Heart left ventricle (tissue), 16 donors: ENCODE measurements at places on chromosomes 6 and 20.

GRCh38 chr6:150001295-150002008, 23.9 kb downstream of the RAET1L start:
- DNase-seq, result no peak
- H3K27me3 ChIP-seq, result peaks cover 59% of the 10 kb centered on the region
- no peaks in the 10 kb centered on the region for H3K36me3 ChIP-seq
- no peak overlapping the region for H3K4me3 ChIP-seq

GRCh38 chr20:62918831-62919230, 7.5 kb downstream of the DIDO1 start:
- peaks cover 97% of the 10 kb centered on the region for H3K4me1 ChIP-seq
- no peaks in the 10 kb centered on the region for H3K36me3 ChIP-seq
- DNase-seq, result no peak
- H3K27me3 ChIP-seq, result no peaks in the 10 kb centered on the region

- H3K4me1 ChIP-seq, result no peaks in the 10 kb centered on the region
- no peak overlapping the region for H3K4me3 ChIP-seq
- peaks cover 54% of the 10 kb centered on the region for H3K27me3 ChIP-seq
These were observed 178.4 kb upstream of the ZNF184 start for GRCh38 chr6:27651371-27651732.

- H3K4me3 ChIP-seq, result no peak overlapping the region
- no peaks in the 10 kb centered on the region for H3K36me3 ChIP-seq
- H3K27ac ChIP-seq, result no peak overlapping the region
- no peaks in the 10 kb centered on the region for H3K27me3 ChIP-seq
- peak; percentile 28 for DNase-seq
These were observed 580.3 kb downstream of the TENT5A start for GRCh38 chr6:81172056-81172740.

DNA sequence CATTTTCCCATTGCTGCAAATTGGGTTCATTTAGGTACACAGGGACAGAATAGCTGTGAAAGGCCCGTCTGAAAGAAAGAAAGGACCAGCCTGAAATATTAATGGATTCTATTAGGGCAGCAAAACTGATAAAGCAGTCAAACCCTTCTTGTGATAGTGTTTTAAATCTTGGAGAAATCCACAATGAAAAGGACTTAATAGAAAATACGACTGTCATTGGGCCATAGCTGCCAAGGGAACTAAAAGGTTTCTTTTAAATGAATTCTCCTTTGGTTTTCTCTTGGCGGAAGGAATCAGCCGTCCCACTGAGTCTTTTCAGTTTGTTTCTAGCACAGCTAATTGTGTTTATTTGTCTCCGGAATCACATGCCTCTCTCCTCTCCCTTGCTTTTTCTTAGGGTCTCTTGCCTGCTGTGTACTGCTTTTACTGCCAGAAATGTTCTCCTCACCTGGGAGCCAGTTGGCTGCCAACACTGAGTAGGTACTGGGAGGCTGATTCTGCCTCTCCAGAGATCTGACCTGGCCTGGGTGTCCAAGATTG, 11.3 kb downstream of the PAQR8 start:
- no peak overlapping the region for H3K4me3 ChIP-seq
- no peak for DNase-seq
- no peaks in the 10 kb centered on the region for H3K4me1 ChIP-seq
- H3K27me3 ChIP-seq, result no peaks in the 10 kb centered on the region

- peaks cover 34% of the 10 kb centered on the region for H3K4me1 ChIP-seq
- DNase-seq, result peak; percentile 70
- H3K36me3 ChIP-seq, result no peaks in the 10 kb centered on the region
- no peaks in the 10 kb centered on the region for H3K27me3 ChIP-seq
These were observed 39.2 kb downstream of the GNAS start for GRCh38 chr20:58891718-58892140.

DNA sequence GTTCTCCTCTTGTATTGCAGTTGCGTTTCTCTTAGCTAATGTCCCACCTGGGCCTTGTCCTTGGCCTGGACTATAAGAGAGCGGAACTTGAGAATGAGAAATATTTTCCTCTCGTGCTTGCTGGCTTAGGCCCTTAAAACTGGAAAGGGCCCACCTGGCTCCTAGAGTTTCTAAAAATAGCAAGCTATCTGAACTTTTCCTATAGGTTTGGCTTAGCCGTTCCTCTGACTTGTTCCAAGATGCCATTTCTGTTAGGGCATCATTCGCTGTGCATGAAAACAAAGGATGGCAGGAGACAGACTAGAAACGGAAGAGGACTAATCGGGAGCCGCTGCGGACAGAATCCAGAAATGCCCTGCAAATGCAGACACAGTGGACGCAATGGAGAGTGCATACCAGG, 4.5 kb downstream of the RIPOR3 start:
- H3K4me3 ChIP-seq, result no peak overlapping the region
- H3K36me3 ChIP-seq, result no peaks in the 10 kb centered on the region
- peaks cover 23% of the 10 kb centered on the region for H3K4me1 ChIP-seq
- no peak overlapping the region for H3K27ac ChIP-seq
- peak; percentile 21 for DNase-seq
- H3K27me3 ChIP-seq, result peaks cover 23% of the 10 kb centered on the region

DNA sequence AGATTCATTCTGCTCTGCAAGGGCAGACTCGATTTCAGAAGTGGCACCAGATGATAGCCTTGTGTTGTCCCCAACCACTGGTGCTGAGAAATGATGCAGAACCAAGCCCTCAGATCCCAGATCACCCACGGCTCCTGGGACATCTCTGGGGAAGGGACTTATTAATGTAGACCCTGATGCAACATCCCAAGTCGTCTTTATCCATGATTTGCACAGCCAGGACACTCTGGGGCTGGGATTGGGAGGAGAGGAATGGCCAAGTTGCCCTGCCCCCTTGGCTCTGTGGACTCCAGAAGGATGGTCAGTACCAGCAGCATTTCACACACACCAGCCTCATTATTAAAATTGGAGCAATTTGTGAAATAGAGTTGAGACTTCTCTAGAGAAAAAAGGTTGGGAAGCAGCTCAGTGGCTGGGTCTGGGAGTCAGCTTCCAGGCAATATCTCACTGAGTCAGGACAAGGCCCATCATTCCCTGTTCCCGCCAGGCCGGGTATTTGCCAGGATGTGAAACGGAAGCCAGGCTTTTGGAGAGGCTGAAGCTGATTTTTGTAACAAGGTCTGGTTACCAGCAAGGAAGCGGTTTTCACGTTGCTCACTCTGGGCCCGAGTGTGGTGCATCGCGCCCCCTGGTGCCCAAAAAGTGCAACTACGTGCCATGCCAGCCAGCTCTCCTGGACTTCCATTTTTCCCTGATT, 67.4 kb downstream of the ZBTB2 start:
- H3K4me3 ChIP-seq, result no peak overlapping the region
- peaks cover 13% of the 10 kb centered on the region for H3K27me3 ChIP-seq
- DNase-seq, result peak; percentile 83

DNA sequence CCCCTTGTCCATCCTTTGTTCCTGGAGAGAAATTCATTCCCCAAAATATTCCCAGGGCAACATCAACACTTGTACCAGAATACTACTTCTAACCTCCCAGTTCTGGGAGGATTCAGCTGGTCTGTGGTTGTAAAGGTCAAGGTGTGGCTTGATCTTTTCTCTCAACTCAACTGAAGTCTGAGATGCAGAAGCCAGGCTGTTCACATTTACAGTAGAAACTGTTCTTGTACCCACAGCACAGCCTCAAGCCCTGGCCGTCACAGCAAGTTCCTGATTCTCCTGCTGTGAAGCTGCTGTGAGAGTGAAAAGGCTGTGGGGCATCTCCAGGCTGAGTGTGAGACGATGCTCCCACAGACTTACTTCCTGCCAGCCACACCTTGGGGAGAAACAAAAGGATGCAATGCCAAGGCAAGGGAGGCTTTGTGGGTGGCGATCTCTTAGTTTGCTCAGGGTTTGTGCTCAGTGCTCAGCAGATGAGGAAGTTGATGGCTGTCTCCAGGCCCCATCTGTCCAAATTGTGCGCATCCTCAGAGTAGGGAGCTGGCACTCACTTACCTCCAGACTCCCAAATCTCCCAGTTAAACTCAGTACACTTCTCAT, 143.9 kb upstream of the FOXA2 start:
- H3K4me3 ChIP-seq, result no peak overlapping the region
- DNase-seq, result no peak
- no peaks in the 10 kb centered on the region for H3K36me3 ChIP-seq
- no peaks in the 10 kb centered on the region for H3K27me3 ChIP-seq
- no peaks in the 10 kb centered on the region for H3K4me1 ChIP-seq
- H3K27ac ChIP-seq, result no peak overlapping the region

DNA sequence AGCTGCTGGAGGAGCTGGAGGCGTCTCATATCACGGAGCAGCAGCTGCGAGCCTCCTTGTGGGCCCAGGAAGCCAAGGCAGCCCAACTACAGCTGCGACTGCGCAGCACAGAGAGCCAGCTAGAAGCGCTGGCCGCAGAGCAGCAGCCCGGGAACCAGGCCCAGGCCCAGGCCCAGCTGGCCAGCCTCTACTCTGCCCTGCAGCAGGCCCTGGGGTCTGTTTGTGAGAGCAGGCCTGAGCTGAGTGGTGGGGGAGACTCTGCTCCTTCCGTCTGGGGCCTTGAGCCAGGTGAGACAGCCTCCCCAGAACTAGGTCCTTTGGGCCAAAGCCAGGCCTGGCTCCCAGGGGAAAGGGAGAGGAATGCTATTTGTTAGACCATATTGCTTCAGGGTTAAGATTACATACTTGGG, 31.7 kb downstream of the C20orf173 start:
- H3K27me3 ChIP-seq, result no peaks in the 10 kb centered on the region
- no peak overlapping the region for H3K4me3 ChIP-seq
- peak overlapping the region; percentile 34 for H3K27ac ChIP-seq
- peak; percentile 79 for DNase-seq

DNA sequence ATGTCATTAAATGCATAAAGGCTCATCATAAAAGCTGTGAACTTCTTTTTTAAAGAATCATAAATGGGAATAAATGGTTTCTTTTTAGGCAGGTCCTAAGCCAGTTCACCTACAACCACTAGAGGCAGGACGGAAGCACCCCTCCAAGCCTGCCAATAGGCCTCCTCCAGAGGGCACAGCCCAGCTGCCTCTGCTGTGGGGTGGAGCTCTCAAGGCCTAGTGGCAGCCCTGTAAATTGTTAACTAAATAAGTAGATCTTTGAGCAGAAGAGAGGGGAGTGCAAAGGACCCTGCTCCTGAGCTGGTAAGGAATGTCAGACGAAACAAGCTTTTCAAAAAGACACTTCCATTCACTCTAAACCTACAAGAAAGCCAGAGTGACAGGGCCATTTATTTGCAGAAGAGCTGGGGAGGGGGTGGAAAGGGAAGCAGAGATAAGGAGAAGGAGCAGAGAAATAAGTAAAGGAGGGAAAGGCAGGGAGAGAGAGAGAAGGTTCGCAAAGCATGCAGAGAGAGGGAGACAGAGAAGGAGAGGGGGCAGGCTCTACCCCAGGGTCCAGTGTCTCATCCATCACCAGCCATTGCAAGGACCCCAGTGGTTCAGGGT, 18.0 kb upstream of the MAFB start:
- no peaks in the 10 kb centered on the region for H3K4me1 ChIP-seq
- H3K36me3 ChIP-seq, result no peaks in the 10 kb centered on the region
- H3K27me3 ChIP-seq, result peaks cover 5% of the 10 kb centered on the region
- H3K27ac ChIP-seq, result no peak overlapping the region
- DNase-seq, result no peak
- H3K4me3 ChIP-seq, result no peak overlapping the region

DNA sequence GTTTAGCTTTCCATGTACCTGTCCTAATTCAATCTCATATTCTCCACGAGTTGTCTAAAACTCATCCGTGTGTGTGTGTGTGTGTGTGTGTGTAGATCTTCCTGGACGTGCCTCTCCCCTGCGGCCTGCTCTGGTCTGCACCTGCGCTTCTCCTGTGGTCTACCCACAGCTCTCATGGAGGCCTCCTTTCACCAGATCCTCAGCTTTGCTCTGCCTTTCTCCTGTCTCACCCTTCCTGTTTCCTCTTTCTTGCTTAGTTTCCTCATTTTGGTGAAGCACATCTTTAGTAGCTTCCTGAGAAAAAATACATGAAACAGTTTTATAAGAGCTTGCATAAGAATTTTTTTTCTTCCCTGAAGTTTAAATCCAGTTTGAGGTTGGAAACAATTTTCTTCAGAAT, 18.1 kb downstream of the SLX4IP start:
- H3K4me3 ChIP-seq, result no peak overlapping the region
- no peak overlapping the region for H3K27ac ChIP-seq
- no peaks in the 10 kb centered on the region for H3K36me3 ChIP-seq
- no peaks in the 10 kb centered on the region for H3K27me3 ChIP-seq
- no peaks in the 10 kb centered on the region for H3K4me1 ChIP-seq
